ENCODE measurements at places on chromosomes 12 and 14. TPM values are rescaled to one million over a fixed set of nuclear protein-coding genes. Genes with fewer than 3 reads are reported as not detected.
A peak's percentile ranks its signal among the peaks of the same experiment; 100 is the strongest.

DNA sequence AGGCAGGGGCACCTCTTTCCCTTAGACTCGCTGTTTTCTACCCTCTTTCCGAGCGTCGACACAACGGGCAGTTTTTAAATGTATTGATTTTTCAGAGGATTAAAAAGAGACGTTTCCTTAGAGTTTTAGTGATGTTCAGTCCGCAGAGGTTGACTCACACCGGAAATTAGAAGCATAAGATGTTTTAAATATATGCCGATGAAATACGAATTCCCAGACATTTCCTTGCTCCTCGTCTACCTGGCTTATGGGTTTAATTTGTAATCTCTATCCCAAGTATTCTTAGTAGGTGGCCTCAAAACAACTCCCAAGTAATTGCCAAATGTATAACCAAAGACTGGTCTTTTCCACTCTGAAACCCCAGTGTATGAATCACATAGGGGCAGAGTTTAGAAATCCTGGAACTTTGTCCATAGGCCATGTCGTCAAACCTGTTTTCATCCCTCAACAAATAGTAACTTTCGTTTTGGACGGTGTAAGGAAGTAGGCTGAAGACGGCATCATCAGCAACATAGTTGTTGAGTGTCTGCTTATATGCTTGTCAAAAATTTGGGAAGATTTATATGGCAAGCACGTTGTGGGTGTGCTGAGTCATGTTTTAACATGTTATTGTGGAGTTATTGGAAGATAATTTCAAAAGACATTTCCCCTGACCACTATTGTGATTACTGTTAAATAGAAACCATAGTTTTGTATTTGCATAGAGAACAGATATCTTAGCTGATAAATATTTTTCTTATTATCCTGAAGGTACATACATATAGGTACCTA, 824 bp downstream of the TBK1 start:
- no peak for DNase-seq

DNA sequence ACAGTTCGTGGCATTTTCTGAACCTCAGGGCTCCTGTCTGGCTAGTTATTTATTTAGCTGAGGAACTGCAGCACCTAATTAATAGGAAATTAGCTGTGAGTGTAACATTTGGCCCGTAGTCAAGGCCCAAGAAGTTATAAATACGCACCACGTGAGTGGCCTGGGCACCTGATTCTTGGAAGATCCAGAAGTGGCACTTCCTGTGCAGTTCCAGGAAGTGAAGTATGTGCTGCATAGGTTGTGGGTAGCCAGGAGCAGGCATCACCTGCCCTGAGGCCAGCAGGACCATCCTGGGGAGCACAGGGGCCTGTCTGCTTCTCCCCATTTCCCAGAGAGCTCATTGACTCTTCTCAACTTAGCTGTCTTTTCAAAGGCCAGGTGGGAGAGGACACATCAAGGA, 255.6 kb downstream of the NRXN3 start:
- DNase-seq: no peak

- no peak for DNase-seq
Observed at GRCh38 chr14:96225745-96226151, 21.1 kb downstream of the BDKRB2 start.

PMCH gene
- not detected for total RNA-seq

DNA sequence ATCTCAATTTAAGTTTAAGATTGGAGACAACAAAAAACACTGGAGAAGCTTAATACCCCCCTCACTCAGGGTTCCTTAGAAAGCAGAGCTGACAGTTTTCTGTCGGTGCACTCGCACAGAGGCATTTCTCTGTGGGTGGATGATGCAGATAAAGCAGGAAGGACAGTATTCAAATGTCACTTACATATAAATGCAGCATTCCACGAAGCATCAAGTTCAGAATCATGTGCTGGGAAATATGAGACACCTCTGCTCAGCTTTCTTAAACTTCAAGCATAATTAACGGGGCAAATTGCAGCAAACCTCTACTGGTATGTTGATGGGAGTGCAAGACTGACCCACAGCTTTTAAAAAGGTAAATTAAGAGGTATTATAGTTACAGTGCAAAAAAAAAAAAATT, 68.7 kb downstream of the DICER1 start:
- no peak for DNase-seq

DNA sequence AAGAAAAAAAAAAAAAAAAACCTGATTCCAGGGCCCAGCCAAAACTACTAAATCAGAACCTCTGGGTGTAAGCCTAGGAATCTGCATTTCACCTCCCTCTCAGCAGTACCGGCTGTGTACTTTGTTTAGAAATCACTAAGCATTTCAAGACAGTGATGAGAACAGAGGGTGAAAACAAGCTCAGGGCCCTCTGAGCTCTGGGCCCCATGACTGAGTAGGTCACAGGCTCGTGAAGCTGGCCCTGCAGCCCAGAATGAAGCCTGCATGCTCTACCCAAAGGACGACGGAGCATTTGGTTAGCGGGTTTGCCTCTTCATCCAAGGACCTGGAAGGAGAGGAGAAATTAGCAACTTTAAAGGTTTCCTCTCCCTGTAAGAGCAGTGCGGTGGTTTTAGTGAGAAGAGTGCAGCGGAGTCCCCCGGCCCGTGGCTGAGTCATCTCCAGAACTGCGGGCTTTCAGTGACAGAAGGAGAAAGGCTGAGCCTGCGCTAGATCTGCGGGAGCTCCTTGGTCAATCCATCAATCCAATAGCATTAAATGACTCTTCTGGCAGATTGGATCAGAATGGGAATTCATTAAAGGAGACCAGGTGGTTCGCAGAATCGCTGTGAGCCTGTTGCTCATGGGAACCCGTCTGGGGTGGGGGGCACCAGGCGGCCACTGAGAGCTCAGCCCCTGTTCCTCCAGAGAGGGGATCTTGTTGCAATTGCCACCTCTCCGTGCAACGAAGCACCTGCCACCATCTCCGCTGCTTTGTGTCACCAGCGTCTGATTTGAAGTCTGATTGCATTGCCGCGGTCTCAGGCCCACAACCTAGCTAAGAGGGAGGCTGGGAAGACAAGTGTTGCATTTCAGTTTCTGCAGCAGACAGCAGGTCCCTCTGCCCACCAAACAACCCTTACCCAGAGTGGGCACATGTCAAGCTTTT, 7.3 kb downstream of the IL31 start:
- peak; percentile 18 for DNase-seq

All from activated CD4-positive, alpha-beta T cell treated with anti-CD3 and anti-CD28 coated beads, Interleukin-2, amount 10 ng/mL, durations not matched to agents 7 days and 5 days (primary cell).